A549 (cell line): ENCODE measurements at places on chromosomes 5 and 9. TPM values are rescaled to one million over a fixed set of nuclear protein-coding genes. Genes with fewer than 3 reads are reported as not detected.

DNA sequence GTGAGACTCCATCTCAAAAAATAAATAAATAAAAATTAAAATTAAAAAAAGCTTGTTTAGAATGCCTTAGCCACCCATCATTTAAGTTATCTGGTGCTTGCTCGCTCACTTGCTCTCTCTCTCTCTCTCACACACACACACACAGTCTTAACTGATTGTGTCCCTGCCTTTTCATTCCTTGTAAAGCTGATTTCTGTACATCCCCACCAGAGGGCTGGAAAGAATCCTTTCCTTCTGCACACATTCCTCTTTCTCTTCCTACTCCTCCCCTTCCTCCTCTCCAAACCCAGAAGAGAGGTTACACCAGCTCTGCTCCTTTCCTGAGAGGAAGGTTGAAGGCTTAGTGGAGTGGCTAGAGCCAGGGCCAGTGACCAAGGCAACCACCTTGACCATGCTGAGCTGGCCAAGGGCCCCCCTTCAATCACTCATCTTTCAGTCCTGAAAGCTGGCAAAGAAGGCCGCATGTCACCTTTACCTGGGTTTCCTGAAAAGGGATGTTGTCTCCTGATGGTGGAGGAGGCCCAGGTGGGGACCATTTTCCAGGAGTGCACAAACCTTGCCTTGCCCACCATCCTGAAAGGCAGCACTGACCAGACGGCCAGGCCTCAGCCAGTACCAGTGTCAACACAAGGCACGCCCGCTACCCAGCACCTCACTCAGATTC, 25.6 kb downstream of the STK10 start:
- DNase-seq, result no peak

DNA sequence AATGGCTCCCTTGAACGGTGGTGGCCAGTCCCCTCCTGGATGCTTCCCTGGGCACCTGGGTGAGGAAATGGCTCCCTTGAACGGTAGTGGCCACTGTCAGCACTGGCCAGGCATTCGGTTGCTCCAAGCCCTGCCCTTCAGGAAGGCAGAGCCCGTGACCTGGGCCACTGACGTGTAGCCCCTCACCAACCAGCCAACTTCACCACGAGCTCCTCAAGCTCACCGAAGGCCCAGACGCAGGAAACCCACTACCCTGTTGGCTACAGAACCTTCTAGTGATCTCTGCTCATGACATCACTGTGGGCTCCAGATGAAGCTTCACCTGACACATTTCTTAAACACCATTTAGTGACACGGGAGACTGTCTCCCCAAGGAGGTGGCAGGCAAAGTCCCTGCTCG, 9.2 kb downstream of the SLC6A3 start:
- DNase-seq, result no peak

- DNase-seq, result no peak
Measured at GRCh38 chr9:19939734-19940278, 151.0 kb upstream of the SLC24A2 start.

Gene SLC46A2
- not detected in 3 replicates for polyA plus RNA-seq

DNA sequence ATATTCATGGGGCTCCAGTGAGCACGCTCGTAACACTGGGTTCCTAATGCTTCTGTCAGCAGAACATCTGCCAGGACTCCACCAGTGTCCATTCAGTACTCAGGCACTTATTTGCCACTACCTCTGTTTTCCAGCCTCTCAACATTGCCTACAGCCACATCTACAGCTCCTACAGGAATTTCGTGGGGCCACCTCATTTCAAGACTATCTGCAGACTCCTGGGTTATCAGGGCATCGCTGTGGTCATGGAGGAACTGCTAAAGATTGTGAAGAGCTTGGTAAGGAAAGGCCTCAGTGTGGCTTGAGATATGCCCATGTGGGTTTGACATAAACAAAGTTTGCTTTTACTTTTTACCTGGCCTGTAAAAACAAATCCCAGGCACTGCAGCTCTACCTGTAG, 92.9 kb downstream of the CYFIP2 start:
- no peak for DNase-seq

- no peak for DNase-seq
Measured at GRCh38 chr9:23658376-23659258, 167.4 kb downstream of the ELAVL2 start.

DNA sequence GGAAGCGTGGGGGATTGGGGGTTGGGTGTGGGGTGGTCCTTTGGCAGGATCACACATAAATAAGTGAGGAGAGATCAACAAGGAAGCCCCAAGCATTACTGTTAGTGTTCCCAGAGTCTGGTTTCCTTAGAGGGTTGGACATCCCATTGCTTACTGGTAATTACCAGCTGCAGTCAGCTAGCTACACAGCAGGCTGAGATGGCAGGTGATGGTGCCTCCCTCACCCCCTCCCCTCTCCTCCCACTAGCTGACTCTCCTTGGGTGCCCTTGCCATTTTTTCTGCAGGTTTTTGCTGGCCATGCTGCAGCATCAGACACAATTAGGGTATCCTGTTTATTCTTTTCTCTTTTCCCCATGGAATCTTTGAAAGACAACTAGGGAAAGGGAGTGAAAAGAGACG, 107.5 kb upstream of the TLR4 start:
- no peak for DNase-seq

- DNase-seq, result no peak
Measured at GRCh38 chr5:146158255-146158654, 24.2 kb downstream of the LARS1 start.

GRCh38 chr5:143341807-143342570, 61.5 kb downstream of the NR3C1 start:
- DNase-seq, result peak; percentile 54

DNA sequence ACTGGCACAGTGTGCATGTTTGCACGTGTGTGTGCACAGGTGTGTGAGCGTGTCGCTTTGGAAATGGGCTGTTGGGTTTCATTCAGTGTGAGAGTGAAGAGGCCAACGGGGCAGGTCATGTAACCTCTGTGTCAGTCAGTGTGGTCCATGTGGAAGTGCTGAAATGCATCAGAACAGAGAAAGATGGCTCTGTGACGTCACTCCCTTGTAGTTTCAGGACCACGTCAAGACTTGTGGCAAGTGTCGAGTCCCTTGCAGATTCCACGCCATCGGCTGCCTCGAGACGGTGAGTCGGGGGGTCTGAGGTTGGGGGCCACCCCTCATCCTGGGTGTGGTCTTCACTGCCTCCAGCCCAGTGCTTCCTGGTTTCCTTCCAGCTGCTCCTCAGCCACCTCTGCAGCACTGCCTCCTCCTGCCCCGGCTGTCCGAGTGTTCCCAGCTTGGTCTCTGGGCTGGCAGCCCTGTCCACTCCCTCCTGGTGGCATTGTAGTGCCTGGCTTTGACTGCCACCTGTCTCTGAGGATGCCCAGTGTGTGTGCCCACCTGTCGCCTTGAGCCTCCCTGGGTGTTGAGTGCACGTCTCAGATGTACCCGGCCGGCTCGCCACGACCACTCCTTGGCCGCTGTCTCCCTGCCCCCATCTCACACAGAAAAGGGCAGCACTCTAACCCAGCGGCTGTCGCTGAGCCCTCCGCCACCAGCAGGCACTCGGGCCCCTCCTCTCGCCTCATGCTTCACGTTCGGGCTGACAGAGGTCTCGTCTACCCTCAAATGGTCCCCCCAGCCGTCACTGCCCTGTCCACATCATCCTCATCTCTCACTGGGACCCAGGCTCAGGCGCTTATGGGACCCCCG, 28.0 kb downstream of the FBXW5 start:
- no peak for DNase-seq
